ENCODE measurements at places on chromosomes 16 and 17.

DNA sequence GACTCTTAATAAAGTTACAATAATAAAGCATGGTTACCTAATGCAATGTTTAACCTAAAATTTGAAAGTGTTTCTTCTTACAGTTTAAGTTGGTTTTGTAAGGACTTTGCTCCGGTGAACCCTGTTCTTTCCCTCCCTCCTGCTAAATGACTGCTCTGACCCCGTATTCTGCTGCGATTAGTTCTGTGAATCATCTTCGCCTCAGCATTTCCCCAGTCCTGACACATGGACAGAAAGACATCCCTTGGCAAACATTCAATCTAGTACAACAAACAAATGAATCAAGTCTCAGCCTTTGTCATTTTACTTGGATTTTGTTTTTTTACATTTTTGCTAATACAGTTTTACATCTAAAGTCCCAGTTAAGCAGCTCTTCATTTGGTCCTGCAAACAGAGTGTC, 15.4 kb downstream of the KCNJ2 start:
- no peak for DNase-seq

- DNase-seq: peak; percentile 95
These were observed 32.8 kb downstream of the TEX14 start for GRCh38 chr17:58658804-58659713.

GRCh38 chr17:46150216-46150963, 42.8 kb downstream of the KANSL1 start:
- no peak for DNase-seq

DNA sequence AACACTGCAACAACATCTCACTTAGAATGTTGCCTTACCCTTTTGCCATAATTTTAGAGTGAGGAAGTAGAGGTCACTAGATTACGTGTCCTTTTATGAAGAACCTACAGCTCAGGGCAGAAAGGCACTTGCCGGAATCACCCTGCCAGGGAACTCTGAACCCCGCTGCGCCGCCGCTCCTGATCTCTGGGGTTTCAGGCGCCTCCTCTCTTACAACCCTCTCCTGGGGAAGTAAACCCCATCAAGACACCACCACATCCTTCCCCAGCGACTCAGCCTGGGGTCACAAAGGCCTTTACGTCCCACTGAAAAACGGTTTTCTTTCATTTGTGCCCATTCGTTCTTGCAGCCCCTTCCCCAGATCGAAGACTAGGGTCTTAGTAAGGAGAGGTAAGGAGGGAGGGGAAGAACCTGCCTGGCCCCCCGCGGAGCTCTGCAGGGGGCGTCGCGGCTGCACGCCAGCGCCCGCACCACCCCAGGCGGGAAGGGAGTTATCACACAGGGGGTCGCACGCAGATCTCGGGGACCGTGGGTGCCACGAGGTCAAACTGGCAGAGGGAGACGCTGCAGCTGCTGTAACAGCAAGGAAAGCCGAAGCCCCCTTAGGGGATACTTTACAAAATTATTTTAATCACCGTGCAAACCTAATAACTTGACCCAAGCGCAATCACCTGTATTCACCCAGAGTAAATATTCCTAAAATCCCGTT, 1.0 kb upstream of the HLF start:
- no peak for DNase-seq

DNA sequence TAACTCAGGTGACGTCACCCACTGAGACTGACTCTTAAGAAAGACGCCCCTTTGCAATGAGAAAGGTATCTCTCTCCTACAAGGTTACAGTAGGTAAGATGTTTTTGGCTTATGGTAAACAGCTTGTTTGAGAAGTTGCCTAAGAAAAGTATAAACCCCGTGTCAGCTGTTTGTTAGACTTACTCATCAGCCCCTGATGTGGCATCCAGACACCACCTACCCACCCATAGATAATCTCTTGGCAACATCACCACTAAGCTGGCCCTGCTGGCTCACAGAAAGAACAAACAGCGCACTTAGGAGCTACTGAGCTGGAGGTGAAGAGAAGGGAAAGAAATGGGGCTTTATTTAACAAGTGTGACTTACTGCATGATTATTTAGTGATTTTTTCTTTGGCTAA, 121.0 kb downstream of the PARN start:
- peak; percentile 68 for DNase-seq

- DNase-seq: no peak
These were observed 51.4 kb upstream of the STAC2 start for GRCh38 chr17:39277110-39277509.

DNA sequence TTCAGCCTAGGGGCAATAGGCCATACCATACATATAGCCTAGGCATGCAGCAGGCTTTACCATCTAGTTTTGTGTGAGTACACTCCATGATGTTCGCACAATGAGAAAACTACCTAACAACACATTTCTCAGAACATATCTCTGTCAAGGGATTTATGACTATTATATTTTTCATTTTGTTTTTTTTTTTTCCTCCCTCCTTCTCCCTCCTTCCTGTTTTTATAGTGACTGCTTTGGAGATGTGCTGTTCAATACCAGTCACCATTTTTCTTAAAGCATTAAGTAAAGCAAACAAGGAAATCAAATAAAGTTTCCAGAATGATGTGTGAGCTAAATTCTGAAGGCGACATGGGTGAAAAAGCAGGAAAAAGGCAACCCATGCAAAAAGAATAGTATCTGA, 194.6 kb downstream of the STX8 start:
- no peak for DNase-seq

DNA sequence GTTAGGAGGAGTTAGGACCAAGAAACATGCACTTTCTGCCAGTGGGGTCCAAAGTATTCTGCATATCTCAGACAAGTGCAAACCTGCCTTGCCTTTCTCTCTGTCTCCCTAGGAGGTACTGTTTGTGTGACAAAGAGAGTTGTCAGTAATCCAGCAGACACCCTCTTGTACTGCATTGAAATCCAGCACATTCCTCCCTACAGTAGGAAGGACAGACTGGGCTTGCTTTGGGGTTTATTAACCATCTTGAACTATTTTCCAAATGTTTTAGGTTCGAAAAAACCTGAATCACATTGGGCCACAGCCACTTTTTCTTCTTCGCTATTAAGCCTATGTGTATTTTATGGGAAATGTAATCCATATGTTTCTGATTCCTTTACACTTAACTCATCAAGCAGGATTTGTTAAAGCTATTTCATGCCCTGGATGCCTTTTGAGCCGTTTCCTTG, 204.2 kb upstream of the KCNJ16 start:
- DNase-seq: no peak

DNA sequence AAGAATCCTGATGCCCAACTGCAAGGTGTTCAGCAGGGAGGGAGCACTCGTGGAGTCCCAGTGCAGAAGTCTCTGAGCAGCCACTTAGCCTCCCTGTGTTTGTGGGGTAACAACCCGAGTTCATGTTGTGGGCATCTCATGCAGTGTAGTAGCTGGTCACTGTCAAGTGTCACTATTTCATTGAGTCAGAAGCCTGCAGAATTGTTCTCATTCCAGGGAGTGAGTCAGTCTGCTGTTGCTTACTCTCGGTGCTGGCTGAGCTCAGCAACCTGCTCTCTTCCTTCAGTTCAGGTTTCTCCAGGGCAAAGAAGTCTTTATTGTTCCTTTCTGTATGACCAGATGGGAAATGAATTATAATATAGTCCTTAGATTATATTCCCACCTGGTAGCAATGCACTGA, 24.1 kb downstream of the HMOX2 start:
- DNase-seq: peak; percentile 39

DNA sequence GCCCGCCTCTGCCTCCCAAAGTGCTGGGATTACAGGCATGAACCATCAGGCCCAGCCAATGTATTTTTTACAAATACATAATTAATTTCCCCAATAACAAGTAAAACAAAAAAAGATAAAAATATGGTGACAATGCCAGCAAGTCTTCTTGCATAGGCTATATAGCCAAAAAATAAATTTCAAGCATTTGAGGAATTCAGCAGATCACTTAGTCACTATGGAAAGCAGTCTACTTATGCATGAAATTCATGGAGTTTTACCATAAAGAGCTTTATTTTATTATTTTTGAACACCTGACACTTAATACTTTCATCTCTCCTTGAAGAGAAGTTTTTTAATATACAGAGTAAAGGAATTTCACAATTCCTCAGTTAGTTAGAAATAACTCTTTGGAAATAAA, 56.4 kb downstream of the BRIP1 start:
- no peak for DNase-seq

DNA sequence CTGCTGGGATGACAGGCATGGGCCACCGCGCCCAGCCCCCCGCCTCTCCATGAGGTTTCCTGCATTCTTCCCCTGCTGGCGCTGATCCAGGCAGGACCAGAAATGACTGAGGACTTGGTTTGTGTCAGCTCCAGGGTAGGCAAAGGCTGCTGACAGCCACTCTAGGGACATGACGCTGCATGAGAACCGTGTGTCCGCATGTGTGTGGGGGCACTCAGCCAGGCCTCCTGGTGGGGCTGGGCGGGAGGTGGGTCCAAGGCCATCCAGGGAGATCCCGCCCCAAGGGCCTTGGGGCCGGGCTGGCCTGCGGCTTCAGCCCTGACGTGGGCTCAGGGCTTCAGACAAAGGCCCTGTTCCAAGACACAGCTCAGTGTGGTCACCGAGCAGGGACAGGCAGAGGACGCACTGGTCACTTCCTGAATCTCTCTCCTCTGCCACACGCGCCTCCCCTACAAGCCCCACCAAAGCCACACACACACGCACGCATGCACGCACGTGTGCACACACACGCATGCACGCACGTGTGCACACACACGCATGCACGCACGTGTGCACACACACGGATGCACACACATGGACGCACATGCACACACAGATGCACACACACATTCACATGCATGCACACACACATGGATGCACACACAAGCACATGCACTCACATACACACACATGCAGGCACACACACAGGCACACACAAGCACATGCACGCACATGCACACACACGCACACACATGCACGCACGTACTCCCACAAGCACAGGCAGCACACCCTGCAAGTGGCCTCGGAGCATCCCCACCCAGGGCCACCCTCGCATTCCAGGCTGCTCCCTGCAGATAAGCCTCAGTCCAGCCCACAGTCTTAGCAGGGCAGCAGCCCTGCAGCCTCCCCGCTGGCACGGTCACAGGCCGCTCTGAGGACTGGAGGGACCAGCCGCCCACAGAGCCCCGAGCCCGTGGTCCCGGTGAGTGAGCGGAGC, 5.3 kb upstream of the TMEM204 start:
- peak; percentile 41 for DNase-seq

DNA sequence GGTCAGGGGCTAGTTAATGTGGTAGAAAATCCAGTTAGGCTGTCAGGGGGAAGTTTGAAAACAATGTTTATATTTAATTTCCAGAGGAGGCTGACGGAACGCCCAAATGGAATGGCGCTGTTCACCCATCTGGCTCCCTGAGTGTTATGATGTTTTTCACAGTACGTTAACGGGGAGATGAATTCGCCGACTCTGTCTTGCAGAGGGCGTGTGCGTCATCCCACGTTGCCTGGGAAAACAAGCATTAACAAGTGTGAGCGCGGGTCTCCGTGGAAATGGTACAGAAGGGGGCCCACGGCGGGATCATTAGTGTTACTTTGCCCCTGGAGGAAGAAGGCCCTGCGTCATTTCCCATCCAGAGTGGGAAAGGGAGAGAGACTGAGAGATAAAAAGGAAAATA, 29.6 kb downstream of the RGS9 start:
- no peak for DNase-seq

- DNase-seq: no peak
These were observed 51.3 kb upstream of the CCL1 start for GRCh38 chr17:34414339-34414738.

- DNase-seq: no peak
These were observed 31.2 kb downstream of the PIK3R5 start for GRCh38 chr17:8934346-8934745.

GRCh38 chr16:85908444-85908843, 9.5 kb downstream of the IRF8 start:
- DNase-seq: no peak

DNA sequence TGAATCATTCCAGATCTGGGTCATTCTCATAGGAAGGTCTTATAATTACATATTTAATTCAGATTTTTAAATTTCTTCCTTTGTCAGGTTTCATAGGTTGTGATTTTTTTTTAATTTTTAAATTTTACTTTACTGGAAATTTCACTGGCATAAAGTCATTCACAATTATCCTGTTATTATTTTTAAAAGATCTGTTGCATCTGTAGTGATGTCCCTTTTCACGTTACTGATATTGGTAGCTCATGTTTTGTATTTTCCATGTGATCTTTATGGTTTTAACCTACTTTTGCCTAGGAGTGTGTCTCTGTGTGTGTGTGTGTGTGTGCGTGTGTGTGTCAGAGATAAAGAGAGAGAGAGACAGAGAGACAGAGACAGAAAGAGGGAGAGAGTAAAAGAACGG, 216.6 kb upstream of the KCNJ16 start:
- DNase-seq: no peak

GRCh38 chr16:85543536-85543935, 69.6 kb upstream of the GSE1 start:
- no peak for DNase-seq

GRCh38 chr17:49935526-49936210, 33.3 kb upstream of the DLX4 start:
- DNase-seq: no peak

- no peak for DNase-seq
These were observed 25.5 kb downstream of the STH start for GRCh38 chr17:46024590-46024989.

DNA sequence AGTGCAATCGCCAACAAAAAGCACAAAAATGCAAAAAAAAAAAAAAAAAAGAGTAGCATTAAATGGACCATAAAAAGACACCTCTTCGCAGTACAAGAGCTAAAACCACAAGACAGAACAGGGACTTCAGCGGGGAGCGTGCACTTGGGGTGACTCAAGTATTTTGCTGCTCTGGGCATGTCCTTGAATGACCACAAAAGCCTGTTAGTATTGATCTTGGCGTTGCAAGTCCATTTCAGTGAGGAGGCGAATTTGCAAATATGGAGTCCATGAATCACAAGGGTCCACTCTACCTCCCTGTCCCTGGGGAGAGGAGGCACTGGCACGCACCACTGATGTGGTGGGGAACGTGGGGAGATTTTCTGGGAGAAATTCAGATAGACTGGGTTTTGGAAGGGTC, 78.9 kb downstream of the CNGB1 start:
- peak; percentile 72 for DNase-seq

DNA sequence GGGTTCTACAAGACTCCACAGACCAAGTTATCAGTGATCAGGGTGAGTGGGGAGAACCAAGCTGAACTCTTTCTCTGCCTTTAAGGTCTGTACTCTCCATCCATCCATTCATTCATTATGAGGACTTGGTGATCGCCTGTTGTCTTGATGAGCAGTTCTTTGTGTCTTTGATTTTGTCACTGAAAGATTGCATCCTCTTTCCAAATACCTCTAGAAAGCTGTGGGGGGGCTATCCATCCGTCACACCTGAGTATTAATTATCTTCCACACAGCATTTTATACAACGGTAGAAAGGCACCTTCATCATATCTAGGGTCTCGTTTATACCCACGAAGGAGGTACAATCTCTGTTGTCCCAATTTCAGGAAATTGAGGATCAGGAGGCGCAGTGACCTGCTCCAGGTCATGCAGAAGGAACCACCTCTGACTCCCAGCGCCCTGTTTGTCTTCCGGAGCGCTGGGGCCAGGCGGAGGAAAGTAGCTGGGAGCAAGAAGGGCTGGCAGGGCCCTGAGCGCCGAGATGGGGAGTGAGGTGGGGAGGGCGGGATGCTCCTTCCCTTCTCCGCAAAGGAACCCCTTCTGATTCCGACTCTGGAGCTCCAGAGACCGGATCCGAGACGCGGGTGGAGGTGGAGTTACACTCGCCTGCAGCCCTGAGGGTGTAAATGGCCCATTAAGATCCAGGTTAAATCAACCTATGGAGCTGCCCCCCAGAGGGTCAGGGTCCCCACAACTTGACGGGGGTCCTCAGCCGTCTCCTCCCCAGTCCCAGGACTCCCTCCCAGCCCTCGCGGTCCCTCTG, 605 bp upstream of the ABAT start:
- DNase-seq: no peak
